RWPE2 (cell line): ENCODE measurements at places on chromosomes 3 and 15.

GRCh38 chr3:1847571-1847970 is 251.1 kb upstream of the CNTN4 start:
- H3K4me1 ChIP-seq, result no peaks in the 10 kb centered on the region
- H3K27ac ChIP-seq, result no peak overlapping the region
- H3K4me3 ChIP-seq, result no peak overlapping the region
- no peaks in the 10 kb centered on the region for H3K27me3 ChIP-seq

- H3K4me3 ChIP-seq, result no peak overlapping the region
- peaks cover 4% of the 10 kb centered on the region for H3K4me1 ChIP-seq
- no peak for DNase-seq
- no peak overlapping the region for H3K27ac ChIP-seq
Observed at GRCh38 chr15:79028411-79028964, 62.1 kb downstream of the RASGRF1 start.

DNA sequence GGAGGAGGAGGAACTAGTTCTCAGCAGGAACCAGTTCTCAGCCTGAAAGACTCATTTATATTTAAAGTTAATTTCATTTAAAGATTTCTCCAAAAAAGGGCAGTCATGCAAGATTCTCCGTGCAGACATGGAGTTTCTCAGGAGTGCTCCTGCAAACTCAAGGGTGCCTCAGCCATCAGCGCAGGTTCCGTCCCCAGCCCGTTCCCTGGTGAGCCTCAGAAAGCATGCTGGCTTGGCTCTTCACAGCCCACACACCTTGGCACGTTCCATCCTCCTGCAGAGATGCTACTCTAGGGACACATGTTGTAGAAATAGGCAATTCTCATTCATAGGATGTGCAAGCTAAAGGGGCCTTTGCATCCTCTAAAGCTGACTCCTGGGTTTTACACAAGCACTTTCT is 123.0 kb downstream of the LIPC start:
- H3K36me3 ChIP-seq, result no peaks in the 10 kb centered on the region
- DNase-seq, result no peak
- peaks cover 14% of the 10 kb centered on the region for H3K4me1 ChIP-seq
- no peaks in the 10 kb centered on the region for H3K27me3 ChIP-seq
- no peak overlapping the region for H3K4me3 ChIP-seq

GRCh38 chr3:69172058-69172457 is 49.7 kb upstream of the LMOD3 start:
- H3K27ac ChIP-seq, result no peak overlapping the region
- peaks cover 78% of the 10 kb centered on the region for H3K36me3 ChIP-seq
- no peak overlapping the region for H3K4me3 ChIP-seq
- no peaks in the 10 kb centered on the region for H3K4me1 ChIP-seq
- no peaks in the 10 kb centered on the region for H3K27me3 ChIP-seq
- DNase-seq, result no peak

DNA sequence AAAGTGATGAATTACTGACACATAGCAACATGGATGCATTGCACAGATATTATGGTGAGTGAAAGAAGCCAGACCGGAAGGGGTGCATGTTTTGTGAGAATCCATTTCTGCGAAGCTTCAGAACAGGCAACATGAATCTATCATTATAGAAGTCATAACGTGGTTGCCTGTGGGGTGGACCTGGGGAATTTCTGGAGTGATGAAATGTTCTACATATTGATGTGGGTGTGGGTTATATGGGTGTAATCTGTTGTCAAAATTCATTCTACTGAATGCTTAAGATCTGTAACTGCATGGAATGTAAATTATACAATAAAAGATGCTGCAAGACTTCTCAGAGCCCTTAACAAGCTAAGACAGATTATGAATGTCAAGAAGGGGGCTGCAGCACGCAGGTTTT is 25.2 kb upstream of the TSPAN3 start:
- H3K27me3 ChIP-seq, result no peaks in the 10 kb centered on the region
- H3K4me1 ChIP-seq, result no peaks in the 10 kb centered on the region
- no peak overlapping the region for H3K27ac ChIP-seq

DNA sequence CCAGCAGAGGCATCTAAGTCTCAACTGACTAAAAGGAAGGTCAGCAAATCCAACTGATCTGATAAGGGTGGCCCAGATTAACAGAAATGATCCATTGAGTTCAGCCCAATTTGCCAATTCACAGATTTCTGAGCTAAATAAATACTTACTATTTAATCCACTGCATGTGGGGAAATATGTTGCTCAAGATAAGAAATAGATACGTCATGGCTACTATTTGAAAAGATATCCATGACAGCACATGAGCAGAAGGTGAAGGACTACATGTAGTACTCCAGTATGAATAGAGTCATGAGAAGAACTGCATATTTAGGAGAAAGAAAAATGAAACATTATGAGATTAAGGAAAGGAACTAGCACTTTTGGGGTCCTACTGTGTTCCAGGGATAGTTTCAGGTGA is 332.4 kb downstream of the ARPP21 start:
- H3K4me3 ChIP-seq, result no peak overlapping the region
- H3K27me3 ChIP-seq, result peaks cover 4% of the 10 kb centered on the region
- no peak for DNase-seq
- no peaks in the 10 kb centered on the region for H3K36me3 ChIP-seq
- H3K4me1 ChIP-seq, result no peaks in the 10 kb centered on the region
- no peak overlapping the region for H3K27ac ChIP-seq

- no peaks in the 10 kb centered on the region for H3K27me3 ChIP-seq
- no peak overlapping the region for H3K27ac ChIP-seq
- no peak for DNase-seq
- H3K36me3 ChIP-seq, result no peaks in the 10 kb centered on the region
- H3K4me1 ChIP-seq, result no peaks in the 10 kb centered on the region
Observed at GRCh38 chr3:191020730-191021396, 158.4 kb upstream of the GMNC start.

DNA sequence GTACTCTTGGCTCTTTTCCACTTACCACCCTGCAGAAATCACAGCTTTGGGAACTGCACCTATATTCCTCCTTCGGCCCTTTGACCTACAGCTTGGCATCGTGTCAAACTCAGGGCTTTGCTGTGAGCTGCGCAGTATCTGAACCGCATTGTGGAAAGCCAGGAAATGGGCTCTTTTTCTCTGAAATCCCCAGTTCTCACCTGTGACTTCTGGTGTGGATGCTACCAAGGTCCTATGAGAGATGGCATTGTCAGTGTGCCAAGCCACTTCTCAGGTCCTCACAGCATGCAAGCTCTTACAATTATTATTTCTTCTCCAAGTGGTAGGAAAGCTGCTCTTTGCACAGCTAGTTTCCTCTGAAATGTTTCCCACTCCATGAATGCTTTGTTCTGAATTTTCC is 450.6 kb upstream of the TBL1XR1 start:
- no peaks in the 10 kb centered on the region for H3K27me3 ChIP-seq
- H3K27ac ChIP-seq, result no peak overlapping the region
- H3K4me1 ChIP-seq, result no peaks in the 10 kb centered on the region
- H3K36me3 ChIP-seq, result no peaks in the 10 kb centered on the region
- DNase-seq, result no peak
- no peak overlapping the region for H3K4me3 ChIP-seq

DNA sequence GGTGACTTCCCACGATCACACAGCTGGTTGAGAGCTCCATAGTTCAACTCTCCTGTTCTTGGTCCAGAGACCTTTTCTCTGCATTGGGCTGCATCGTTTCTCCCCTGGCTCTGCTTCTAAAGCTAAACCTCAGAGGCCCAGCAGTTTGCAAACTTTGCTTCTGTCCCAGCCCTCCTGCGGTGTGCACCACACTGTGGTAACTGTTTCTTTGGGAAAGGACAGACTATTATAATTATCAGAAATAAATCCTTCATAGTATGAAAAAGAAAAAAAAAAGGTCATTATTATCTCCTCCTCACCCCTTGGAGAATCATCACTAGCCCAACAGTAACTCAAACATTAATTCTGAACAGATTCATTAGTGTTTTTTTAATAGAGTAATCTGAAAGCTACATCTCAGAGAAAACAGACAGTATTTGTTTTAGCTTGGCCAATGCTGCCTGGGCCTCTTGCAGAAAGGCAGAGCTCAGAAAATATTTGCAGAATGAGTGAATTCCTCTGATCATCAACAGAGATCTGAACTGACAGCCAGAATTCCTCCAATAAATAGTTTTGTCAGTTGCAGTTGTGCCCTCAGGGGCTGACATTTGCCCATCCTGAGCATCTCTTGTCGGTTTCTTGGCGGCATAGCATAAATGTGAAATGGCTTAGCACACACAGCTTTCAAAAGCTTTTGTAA is 52.9 kb downstream of the BFSP2 start:
- no peaks in the 10 kb centered on the region for H3K36me3 ChIP-seq
- H3K27me3 ChIP-seq, result no peaks in the 10 kb centered on the region
- no peak overlapping the region for H3K4me3 ChIP-seq

GRCh38 chr3:62500556-62501288 is 127.4 kb upstream of the FEZF2 start:
- H3K36me3 ChIP-seq, result no peaks in the 10 kb centered on the region
- no peaks in the 10 kb centered on the region for H3K4me1 ChIP-seq
- H3K4me3 ChIP-seq, result no peak overlapping the region
- DNase-seq, result no peak
- H3K27ac ChIP-seq, result no peak overlapping the region

GRCh38 chr3:88707837-88708236 is 399.6 kb upstream of the EPHA3 start:
- DNase-seq, result no peak
- H3K4me3 ChIP-seq, result no peak overlapping the region
- no peaks in the 10 kb centered on the region for H3K4me1 ChIP-seq
- H3K27ac ChIP-seq, result no peak overlapping the region
- no peaks in the 10 kb centered on the region for H3K27me3 ChIP-seq

DNA sequence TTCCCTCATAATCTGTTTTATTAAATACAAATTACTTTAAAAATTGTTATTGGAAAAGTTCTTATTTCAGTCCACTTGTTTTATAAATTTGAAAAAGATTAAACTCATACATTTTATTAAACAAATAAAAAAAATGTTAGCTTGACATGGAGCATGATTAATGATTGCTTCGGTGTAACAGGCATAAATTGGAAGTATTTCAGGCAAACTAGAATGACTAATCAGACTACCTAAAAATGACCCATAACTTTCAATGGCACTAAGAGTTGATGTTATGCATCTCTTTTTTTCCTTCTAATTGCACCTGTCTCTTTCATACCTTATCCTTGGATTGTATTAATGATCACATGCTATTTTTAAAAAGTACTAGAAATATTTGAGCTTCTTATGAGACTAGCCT is 343.3 kb downstream of the ZNF385D start:
- H3K4me1 ChIP-seq, result no peaks in the 10 kb centered on the region
- H3K4me3 ChIP-seq, result no peak overlapping the region
- H3K27ac ChIP-seq, result no peak overlapping the region
- no peak for DNase-seq

- no peaks in the 10 kb centered on the region for H3K36me3 ChIP-seq
- no peak overlapping the region for H3K4me3 ChIP-seq
- no peak overlapping the region for H3K27ac ChIP-seq
- no peaks in the 10 kb centered on the region for H3K4me1 ChIP-seq
Observed at GRCh38 chr3:43153216-43154083, 47.6 kb upstream of the POMGNT2 start.

GRCh38 chr3:14647976-14648955 is 3.3 kb upstream of the CCDC174 start:
- no peaks in the 10 kb centered on the region for H3K27me3 ChIP-seq
- no peaks in the 10 kb centered on the region for H3K36me3 ChIP-seq
- H3K4me1 ChIP-seq, result peaks cover 8% of the 10 kb centered on the region

DNA sequence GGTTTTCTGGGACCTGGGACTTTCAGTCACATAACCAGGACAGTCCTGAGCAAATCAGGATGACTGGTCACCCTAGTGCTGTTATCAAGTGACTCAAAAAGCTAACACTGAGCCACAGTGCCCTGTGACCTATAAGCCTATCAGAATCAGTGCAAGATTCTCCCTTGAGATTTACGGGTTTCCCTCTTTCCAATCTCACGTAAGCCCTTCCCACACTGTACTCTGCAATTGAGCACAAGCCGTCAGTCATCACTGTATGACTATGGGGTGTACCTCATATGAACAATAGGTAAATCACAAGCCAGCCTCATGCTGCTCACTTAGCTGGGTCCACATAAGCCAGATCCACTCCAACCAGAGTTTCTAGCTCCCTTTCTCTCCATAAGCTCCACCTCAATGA is 21.0 kb upstream of the CLDN18 start:
- no peak overlapping the region for H3K27ac ChIP-seq
- DNase-seq, result no peak
- no peaks in the 10 kb centered on the region for H3K36me3 ChIP-seq
- no peak overlapping the region for H3K4me3 ChIP-seq
- H3K27me3 ChIP-seq, result no peaks in the 10 kb centered on the region
- H3K4me1 ChIP-seq, result no peaks in the 10 kb centered on the region

- H3K4me3 ChIP-seq, result no peak overlapping the region
- no peak overlapping the region for H3K27ac ChIP-seq
- DNase-seq, result no peak
Observed at GRCh38 chr3:168026764-168027163, 69.0 kb downstream of the GOLIM4 start.

DNA sequence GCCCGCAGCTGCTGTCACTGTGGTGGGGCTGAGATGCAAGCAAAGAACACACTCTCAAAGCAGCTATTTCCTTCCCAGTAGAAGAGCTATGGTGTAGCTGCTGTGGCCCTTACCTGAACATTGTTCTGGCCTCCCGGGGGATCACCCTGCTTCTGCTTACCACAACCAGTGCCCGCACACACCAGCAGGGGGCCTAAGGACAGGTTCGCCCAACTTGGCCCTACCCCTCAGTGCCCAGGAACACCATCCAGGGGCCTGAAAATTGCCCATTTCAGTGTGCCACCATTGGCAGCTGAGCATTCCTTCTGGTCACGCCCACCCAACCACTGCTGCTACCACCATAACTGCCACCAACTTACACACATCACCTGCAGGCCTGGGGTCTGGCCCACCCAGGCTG is 113.0 kb downstream of the TP63 start:
- no peaks in the 10 kb centered on the region for H3K27me3 ChIP-seq
- no peak overlapping the region for H3K4me3 ChIP-seq
- no peak for DNase-seq
- H3K4me1 ChIP-seq, result no peaks in the 10 kb centered on the region
- H3K27ac ChIP-seq, result no peak overlapping the region
- no peaks in the 10 kb centered on the region for H3K36me3 ChIP-seq

DNA sequence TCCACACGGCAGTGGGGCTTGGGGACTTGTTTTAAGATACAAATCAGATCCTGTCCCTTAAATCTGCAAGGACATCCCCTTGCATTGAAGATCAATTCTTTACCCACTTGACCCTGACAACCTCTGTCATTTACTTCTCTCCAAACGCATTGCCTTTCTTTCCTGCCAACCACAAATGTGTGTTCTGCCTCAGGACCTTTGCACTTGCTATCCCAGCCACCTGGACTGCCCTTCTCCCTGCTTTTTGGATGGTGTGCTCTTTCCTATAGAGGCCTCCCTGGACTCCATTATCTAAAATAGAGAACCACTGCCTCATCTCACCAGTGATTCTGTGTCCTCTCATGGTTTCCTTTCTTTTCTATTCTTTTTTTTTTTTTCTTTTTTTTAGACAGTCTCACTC is 1.5 kb upstream of the RPL29 start:
- H3K4me3 ChIP-seq, result no peak overlapping the region
- peak overlapping the region; percentile 24 for H3K27ac ChIP-seq
- H3K36me3 ChIP-seq, result peaks cover 33% of the 10 kb centered on the region
- H3K4me1 ChIP-seq, result peaks cover 17% of the 10 kb centered on the region
- DNase-seq, result no peak
